ENCODE measurements at places on chromosomes 1 and 21.
A peak's percentile ranks its signal among the peaks of the same experiment; 100 is the strongest.

- DNase-seq = no peak
Observed at GRCh38 chr1:108961752-108962486, 1.4 kb downstream of the CLCC1 start.

GRCh38 chr1:30359539-30360220, 363.7 kb downstream of the MATN1 start:
- DNase-seq = no peak

DNA sequence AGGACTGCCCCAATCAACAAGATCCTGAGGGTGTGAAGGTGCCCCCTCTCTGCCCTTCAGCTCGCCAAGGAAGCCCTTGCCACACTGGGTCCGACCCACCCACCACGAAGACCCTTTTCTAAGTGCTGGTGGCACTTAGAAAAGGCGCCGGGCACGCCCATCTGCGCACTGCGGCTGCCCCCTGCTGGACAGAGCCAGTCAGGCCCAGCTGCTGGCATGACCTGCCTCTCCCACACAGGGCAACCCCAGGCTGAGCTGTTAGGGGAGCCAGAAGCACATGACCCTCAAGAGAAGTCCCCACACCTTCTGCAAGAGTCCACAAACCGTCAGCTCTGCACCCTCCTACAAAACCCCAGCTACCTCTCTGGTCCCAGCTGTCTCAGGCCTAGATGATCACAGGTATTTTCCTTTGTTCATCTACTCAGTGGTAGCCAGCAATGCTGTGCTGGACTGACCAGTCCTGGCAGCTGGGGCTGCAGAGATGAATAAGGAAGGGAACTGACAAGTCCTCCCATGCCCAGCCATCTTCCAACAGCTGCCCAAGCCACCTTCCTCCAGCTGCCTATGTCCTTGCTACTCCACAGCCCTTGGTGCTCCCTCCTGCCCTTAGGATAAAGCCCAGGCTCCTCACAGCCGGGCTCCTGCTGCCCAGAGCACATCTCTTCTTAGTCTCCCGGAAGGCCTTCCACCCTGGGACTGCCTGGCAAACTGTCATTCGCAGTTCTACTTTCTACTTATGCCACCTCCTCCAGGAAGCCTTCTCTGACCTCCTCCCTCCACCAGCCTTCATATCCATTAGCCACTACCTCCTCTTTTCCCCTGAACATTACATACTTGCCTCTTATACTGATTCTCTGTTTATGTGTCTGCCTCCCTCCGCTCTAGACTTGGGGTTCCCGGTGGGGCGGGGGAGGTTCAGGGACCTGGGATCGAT, 39.8 kb upstream of the ZC3H12A start:
- DNase-seq = peak; percentile 49

DNA sequence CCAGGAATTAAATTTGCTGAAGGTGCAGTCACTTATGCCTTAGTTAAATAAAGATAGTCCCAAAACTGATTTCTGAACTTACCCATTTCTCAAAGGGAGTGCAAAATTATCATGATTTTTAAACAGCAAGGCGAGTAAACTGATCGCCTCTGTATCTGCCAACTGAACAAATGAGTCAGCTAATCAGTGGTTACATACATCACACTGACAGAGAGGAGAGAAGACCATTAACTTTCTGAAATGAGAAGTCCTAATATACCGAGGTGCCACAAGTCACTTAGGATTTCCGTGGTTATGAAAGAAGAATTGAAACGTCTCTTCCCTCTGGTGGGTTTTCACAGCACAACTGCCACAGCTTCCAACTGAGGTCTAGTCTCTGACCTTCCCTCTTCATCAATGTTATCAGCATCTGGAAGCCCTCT, 400.7 kb downstream of the SMYD3 start:
- DNase-seq = no peak

GRCh38 chr1:64733581-64734286, 11.1 kb upstream of the RAVER2 start:
- DNase-seq = no peak

DNA sequence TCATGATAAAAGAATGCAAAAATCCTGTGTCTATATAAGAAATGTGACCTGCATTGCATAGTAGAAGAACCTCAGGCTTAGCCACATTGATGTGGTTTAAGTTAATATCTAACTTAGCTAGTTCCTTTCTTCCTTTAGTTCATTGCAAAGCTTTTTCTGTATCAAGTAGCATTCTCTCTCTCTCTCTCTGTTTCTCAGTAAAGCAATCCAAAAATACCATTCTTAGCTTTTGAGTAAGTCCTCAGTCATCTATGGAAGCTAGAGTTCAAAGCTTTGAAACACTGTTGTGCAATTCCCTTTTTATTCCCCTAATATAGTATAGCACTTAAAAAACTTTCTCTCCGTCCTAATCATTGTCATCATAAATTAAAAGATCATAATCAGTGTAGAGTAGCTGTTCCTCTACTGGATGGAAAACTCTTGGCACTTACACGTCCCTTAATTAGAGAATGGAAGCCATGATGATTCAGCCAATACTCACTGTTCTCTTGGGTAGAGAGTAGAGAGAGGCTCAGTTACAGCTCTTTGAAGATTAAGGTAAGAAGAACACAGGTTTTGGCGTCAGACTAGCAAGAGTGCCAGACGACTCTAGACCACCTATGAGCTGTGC, 350.3 kb upstream of the LYPLAL1 start:
- no peak for DNase-seq

- DNase-seq = no peak
Observed at GRCh38 chr1:230086151-230086550, 19.1 kb downstream of the GALNT2 start.

- DNase-seq = no peak
Observed at GRCh38 chr1:200894712-200895442, at the start of gene INAVA. Gene INAVA (plus strand): TSS chr1:200894900. CDS start chr1:200898401, 3,501 bp downstream.

GRCh38 chr1:4000811-4001251, 100.8 kb upstream of the C1orf174 start:
- DNase-seq = no peak

- DNase-seq = no peak
Observed at GRCh38 chr1:235019471-235019870, 109.2 kb downstream of the TOMM20 start.
